Left hindlimb (tissue), 1 donor: ENCODE measurements at places on chromosomes 5 and 9.

GRCh38 chr9:21589344-21590056 is 107.4 kb upstream of the IFNE start:
- DNase-seq, result no peak

DNA sequence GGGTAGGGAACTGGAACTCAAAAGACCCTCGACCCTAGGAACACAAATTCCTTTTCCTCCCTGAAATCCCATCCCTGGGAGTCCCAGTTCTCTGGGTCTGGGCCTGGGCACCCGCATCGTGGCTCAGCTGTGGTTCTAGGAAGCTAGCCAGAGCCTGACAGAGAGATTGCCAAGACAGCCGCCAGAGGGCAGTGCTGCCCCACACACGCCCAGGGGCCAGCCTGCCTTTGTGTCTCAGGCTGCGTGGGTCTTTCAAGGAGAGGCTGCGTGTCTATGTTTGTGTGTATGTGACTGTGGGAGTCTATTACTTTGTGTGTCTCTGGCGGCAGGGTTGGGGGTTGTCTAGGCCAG is 32.0 kb upstream of the TTLL11 start:
- DNase-seq, result peak; percentile 84

- DNase-seq, result no peak
Measured at GRCh38 chr5:59259237-59259636, 634.3 kb downstream of the PDE4D start.

- DNase-seq, result no peak
Measured at GRCh38 chr5:84364043-84364442, 20.6 kb downstream of the EDIL3 start.

GRCh38 chr5:5486122-5486521 is 63.6 kb downstream of the ICE1 start:
- DNase-seq, result no peak

DNA sequence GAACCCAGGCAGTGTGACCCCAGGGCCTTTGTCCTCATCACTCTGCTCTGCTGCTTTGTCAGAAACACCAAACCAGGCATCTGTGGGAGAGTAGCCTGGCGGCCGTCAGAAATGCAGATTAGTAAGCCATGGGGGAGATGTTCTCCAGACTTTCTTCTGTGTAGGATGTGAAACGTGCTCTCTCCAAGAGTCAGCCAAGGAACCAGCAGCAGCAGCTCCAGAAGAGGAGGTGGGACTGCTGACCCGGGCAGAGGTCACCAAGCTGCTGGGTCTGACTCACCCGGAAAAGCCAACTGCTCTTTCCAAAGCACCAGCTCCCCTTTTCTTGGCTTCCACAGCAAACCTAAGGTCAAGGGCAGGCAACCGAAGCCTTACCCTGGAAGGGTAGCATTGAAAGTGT is 14.4 kb upstream of the ABLIM3 start:
- DNase-seq, result no peak
